SJCRH30 (cell line): ENCODE measurements at places on chromosomes 11 and 22.

GRCh38 chr11:122697636-122698167 is 42.2 kb downstream of the UBASH3B start:
- DNase-seq: no peak

DNA sequence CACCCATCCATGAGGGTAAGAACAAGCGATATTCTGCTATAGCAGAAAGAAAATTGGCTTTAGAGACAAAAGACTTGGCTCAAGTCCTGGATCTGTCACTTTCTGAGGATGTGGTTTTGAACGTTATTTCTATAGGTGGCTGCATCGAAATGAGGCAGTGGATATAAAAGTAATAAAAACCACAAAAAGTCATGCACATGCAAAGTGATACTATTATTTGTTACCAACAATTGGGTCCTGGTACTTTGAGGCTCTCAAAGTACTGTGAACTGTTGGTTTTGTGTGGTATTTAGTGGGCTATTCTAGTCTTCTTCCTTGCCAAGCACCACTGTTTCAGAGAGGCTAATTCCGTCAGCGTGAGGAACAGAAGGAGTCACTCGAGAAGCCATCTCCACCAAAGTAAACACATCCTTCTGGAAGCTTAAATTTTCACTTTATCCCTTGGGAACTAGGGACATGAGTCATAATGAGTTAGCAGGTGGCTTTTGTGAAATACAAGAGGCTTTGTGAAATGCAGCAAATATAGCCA is 13.1 kb downstream of the UBASH3B start:
- DNase-seq: no peak

DNA sequence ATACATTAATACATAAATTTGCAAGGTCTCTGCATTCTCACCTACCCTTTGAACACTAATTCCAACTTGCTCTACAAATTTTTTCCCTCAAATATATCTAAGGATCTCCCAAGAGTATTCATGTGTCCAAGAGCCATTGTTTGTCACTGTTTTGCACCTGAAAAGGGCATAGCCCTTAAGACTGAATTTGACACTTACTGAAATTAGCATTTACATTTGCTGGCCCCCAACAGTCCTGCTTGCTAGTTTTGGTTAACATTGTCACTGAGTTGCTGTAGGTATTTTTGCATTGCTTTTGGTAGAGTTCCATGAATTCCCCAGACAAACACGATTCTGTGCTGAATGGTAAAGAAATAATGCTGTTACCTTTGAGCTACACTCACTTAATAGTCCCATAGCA is 57.3 kb downstream of the KCNA4 start:
- DNase-seq: no peak

- DNase-seq: no peak
Measured at GRCh38 chr11:71136095-71136845, 116.1 kb downstream of the SHANK2 start.

GRCh38 chr11:57868491-57868890 is 106.9 kb downstream of the CTNND1 start:
- no peak for DNase-seq

DNA sequence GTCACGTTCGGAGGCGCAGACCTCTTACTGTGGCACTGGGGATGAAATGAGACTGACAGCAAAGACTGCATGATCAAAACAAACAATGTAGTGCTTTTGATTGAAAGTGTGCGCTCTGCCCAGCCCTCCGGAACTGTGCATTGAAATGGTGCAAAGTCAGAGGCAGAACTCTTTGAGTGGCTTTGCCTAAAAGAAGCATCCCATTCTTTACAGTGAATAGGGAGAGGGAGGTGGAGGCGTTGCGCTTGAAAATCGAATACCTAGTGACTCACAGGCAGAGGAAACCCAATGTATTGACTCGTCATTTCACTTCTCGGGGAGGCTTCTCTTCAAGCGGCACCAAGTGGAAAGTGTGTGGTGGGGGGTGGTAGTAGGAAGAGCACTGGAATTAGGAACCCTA is 10.9 kb downstream of the RCN1 start:
- no peak for DNase-seq

GRCh38 chr11:64206457-64207255 is at the start of gene FERMT3:
Gene FERMT3 (plus strand): TSS chr11:64206721. CDS start chr11:64207365, 644 bp downstream.
- no peak for DNase-seq

DNA sequence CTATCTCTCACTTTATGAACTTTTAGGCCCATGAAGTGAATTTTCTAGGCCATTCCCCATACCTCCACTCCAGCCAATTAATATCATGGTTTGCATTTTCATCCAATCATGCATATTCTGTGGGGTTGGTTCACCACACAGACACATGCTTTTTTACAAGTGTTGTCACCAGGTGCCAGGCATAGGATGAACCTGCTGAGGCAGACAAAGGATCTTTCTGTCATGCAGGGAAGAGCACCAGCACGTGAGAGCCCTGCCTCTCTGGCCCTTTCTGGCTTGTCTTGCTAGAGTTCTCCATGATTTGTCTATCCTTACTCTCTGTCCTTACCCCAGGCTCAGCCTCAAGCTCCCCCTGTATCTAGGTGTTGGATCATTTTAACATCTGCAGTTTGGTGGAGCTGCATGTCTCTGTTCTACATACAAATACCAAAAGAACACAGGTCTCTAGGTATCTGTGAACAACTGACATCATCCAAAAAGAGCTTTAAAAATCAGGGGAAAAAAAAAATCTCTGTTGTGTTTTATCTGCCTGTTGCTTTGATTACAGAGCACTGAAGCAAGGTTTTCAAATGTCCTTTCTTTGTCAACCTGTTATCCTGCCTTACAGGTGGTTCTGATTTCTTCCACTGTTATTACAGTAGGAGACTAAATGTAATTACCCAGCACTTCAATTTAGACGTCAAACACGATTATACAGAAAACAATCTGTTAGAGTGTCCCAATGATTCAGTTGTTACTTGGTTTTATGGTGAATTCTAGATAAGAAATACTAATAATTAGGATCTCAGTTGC is 58.4 kb upstream of the GRAMD1B start:
- no peak for DNase-seq

- DNase-seq: no peak
Measured at GRCh38 chr22:46185283-46185682, 35.0 kb downstream of the PPARA start.

DNA sequence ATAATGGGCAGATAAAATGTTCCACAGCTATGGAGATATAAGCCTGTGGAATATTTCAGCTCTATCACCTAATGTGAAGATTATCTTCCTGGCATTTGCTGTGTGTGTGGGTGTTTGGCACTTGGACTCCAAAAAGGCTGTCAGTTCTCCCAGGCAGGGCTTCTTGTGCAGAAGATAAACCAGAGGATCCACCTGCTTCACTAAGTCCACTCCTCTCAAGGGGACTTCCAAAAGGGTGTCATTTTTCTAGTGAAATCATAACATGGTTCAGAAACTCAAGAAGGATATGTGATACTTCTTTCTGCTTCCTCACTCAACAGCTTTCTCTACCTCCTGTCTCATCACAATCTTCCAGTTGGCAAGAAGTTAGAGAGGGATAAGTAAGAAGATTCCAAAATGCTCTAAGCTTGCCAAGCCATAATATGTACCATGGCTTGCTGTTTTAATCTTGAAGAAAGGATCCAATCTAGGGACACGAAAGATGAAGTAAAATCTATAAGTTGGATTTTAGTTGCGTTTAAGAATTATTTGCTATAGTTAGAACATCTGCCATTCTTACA is 206.2 kb upstream of the MTMR2 start:
- DNase-seq: no peak

GRCh38 chr11:120386318-120386717 is 50.1 kb downstream of the ARHGEF12 start:
- DNase-seq: no peak

DNA sequence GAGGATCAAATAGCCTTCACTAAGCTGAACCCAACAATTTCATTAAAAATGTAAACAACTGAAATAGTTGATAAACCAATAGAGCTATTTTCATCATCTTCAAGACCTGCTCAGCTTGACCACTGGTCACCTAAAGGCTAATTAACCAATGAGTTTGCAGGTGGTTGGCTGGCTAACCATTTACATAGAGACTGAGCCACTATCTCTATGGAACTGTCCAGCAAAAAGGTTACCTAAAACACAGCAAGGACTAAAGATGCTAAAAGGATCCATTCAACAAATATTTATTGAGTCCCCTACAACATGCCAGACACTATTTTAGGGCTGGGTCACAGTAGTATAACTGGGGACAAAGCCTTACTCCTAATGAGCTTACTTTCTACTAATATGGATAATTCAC is 123.8 kb downstream of the CD44 start:
- no peak for DNase-seq

DNA sequence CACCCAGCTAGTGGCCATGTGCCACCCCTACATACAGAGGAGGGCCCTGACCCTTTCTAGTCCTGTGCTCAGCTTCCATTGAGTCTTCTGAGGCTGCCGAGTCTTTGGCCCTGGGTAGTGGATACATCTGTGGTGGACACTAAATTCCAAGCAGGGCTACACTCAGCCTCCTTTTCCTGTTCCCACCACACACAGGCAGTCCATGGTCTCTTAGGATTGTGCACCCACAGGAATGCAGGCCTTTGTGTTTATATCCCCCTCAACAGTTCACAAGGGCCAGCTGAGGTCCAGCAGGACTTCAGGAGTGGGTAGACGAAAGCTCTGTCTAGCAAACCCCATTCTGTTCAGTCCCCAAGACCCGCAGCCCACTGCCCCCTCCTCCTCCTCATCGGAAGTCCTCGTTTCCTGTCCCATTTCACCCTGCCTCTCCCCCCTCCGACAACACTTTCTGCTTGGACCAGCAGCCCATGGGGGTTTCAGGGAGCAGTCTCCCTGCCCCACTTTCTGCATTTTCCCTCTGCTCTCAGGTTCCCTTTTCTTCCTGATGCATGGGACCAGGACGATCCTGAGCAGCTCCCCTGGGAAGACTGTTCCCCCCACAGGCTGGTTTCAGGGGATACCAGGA is 91.8 kb downstream of the SWAP70 start:
- peak; percentile 75 for DNase-seq

DNA sequence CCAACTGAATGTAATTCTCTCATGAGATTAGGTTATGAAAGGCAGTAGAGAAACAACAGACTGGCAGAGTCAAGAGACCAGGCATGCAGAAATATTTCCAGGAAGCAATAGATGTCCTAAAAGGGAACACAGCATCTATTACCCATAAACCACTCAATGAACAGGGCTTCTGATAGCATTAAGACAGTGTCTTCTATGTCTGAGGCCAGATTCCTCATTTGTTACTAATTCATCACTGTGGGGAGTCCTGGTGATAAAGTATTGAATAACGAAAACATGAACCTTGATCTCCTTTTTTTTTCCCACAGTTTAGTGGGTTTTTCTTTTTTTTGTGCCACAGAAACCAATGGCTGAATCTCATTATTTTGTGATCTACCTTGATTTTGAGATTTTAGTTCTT is 339.0 kb downstream of the METTL15 start:
- DNase-seq: no peak

- no peak for DNase-seq
Measured at GRCh38 chr11:71199226-71199820, 53.1 kb downstream of the SHANK2 start.

GRCh38 chr11:125274309-125274708 is 109.8 kb downstream of the PKNOX2 start:
- no peak for DNase-seq
